Stimulated activated CD4-positive, alpha-beta T cell treated with anti-CD3 and anti-CD28 coated beads, Interleukin-1b, Interleukin-23, amount 100 ng/mL, for 1 hour (primary cell): ENCODE measurements at places on chromosomes 11 and 22.

- DNase-seq = no peak
These were observed 100.0 kb upstream of the OR4B1 start for GRCh38 chr11:48116437-48117228.

DNA sequence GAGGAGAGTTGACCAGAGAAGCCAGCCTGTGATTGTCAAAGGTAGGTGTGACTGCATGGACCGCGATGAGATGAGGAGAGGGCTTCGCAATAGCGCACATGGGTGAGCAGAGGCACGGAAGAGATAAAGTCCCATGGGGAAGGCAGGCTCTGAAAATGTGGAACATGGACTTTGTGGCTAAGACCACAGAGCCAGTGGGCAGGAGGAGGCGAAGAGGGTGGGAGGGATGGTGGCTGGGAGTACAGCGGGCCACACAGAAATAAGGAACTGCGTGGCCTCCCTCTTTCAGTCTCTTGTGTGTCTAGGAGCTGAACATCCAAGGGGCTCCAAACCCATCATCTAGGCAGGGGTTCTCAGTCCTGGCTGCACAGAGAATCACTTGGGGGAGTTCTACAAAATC, 98.6 kb downstream of the TENM4 start:
- DNase-seq = no peak

GRCh38 chr22:48957987-48958321, 869.7 kb downstream of the BRD1 start:
- no peak for DNase-seq

GRCh38 chr11:111878385-111878848, 548 bp downstream of the FDXACB1 start:
- DNase-seq = no peak

DNA sequence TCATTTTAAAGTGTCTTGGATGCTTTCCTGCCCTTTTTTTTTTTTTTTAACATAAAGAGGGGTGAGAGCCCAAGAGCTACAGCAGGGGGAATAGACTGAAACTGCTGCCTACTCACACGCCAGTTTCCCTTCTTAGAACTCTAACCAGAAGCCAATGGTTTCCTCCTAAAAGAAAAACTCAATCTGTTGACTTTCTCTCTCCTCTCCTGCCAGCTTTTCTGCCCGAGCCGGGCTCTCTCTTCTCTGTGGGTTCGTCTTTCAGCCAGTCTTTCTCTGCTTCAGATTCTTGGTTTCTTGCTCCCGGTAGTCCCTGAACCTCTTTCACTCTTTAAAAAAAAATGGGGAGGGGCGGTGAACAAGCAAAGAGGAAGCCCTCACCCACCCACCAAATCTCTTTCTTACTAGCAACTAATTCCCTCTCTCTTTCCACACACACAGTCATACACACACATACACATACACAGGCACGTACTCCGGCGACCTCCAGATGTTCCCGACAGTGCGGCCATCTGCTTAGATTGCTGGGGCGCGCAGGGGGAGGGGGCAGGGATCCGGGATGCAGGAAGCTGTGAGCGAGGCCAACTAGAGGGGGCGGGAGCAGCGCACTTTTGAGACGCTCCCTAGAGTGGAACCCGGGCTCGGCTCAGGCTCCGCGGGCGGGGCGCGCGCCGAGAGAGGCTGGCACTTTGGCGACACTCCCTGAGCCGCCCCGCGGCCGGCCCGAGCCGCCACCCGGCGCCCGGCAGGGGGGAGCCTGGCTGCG, 444 bp upstream of the TSKU start:
- DNase-seq = no peak

DNA sequence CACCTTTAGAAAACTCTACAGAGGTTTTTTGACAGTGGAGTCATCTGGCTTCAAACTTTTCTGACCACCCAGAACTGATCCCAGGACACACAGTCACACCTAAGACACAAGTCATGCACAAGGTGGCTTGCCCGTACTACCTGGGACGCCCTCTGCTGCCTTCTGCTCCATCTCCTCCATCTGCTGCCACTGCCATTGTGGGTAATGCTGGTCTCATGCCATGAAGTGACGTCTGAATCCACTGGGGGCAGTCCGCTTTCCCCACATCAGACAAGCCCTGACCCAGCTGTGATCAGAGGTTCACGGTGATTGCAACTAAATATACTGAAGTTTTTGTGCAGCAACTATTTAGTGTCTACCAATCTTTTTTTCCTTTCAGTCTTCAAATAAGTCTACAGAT, 5.4 kb upstream of the NDUFS8 start:
- no peak for DNase-seq

GRCh38 chr11:93542811-93543229, 371 bp downstream of the SMCO4 start:
- no peak for DNase-seq

DNA sequence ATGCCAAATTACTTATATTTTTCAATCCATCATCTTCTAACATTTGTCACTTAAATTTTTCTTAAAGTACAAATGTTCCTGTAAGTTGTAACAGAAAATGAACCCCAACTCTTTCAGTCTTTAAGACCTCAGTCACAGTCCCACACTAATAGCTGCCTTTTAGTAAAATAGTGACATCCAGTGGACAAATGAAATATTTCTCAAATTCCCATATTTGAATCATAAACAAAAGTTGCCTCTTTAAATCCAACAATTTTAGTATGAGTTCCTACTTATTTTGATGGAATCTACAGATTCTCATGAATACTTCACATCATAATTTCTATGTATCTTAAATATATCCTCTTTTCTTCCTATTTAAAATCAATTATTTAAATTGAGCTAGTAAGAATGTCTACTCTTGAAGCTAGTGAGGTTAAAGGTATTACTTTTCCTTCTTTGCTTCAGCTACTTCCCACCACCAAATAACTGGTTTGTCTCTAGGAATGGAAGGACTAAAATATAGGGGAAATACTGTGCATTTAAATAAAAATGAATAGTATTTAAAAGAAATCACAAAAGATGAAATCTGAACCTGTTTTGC, 9.2 kb downstream of the LIN7C start:
- no peak for DNase-seq

DNA sequence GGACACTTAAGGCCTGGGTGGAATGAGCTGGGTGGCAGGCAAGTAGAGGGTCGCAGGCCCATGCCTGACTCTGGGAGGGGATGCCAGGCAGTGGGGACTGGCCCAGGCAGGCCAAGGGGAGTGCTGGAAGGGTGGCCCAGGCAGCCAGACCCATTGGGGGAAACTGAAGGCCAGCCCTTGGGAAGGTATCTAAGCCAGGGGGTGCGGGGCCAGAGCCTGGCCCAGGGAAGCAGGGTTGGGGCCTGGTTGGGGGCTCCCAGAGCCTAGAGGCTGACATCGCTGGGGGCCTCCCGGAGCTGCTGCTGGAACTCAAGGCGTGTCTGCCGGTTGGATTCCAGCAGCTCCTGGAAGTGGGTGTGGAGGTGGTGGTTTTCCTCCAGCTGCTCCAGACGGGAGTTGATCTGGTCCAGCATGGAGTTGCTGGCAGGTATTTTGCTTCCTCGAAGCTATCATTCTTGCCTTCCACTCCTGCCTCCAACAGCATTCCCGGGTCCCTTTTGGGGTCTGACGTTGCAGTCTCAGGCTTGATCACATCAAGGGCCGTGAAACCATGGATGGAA, 35.3 kb upstream of the XBP1 start:
- no peak for DNase-seq

- no peak for DNase-seq
These were observed 397.0 kb downstream of the ETS1 start for GRCh38 chr11:128190312-128190711.

DNA sequence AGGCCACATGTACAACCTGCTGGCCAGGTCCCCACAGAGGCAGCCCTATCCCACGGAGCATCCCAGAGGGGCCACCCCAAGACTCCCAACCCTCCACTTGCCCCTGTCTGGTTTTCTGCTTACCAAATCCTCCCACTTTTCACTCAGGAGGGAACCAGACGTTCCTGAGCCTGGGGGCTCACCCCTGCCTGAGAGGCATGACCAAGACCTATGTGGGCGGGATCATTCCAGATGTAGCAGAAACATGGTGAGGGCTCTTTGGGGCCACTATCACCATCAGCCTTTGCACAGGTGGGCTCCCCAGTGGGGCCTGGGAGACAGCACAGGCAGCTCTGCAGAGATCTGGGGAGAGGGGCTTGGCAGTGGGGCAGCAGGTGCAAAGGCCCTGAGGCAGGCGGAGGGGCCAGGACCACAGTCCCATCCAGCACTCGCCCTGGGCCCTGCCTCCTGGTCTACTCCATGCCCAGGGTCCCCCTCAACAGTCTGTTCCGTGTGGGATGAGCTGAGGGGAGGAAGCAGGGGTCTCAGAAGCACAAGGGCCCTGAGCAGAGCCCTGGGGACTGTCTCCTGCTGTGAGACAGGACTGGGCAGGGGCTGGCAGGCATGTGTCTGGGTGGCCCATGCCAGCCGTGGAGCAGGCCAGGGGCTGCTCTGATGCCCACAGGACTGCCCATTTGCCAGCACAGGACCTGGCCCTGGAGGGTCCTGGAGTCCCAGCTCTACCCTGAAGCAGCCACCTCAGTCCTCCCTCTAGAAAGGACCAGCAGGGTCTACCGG, 9.4 kb downstream of the PIM3 start:
- DNase-seq = no peak

DNA sequence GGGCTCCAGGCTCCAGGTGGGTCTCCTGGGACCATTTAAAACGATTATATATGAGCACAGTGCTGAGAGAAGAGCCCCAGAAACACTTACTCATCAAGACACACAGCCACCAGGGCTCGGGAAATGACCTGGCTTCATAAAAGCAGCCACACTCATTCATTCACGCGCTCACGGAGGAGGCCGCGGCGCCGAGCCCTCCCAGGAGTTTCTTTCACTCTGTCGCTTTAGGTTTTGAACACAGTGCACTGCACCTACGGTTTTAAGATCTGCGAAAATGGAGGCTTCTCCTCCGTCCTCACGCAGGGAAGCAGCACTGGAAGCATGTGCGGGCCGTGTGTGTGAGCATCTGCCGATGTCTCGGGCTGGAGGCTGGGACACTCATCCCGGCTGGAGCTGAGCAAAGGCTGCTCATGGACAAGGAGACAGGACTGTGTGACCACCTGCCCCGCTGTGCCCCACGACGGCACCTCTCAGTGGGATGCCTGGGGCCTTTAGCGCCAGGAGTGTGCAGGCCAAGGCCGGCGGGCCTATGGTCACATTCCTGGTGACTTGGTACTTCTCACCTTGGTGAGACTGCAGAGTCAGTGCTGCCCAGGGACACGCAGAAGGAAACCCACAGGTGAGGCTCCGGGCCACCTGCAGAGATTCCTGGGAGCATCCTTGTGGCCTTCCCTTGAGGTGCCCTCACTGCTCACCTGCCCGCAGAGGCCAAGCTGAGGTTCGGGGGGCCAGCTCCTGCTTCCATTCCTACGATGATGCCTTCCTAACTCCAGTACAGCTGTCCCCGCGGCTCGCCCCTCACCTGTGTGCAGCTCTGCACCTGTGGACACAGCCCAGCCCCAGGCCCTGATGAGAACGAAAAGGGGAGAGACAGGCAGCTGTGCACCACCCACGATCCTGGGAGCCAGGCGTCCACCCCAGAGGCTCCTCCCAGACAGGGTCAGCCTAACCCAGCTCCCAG, 872.0 kb downstream of the BRD1 start:
- DNase-seq = no peak

- no peak for DNase-seq
These were observed 5.7 kb upstream of the C1QTNF6 start for GRCh38 chr22:37193629-37194191.

DNA sequence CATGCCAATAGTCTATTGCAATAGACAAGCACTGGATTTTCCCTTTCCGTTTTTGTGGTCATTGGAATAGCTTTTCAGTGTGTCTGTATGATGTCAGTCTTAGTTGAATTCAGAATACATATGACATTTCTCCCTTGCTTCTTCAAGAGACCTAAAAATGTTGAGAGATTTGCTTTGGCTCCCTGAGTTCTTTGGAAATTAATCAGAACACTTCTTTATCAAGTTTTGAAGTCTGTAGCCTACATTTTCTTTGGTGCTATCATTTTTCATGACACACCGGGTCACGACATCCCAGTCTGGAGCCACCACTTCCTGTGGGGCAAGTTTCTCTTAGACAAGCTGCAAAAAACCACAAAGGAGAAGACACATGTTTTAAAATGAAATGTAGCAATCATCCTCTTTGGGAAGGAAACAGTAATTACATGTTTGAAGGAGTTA, 847.1 kb downstream of the OPCML start:
- no peak for DNase-seq

DNA sequence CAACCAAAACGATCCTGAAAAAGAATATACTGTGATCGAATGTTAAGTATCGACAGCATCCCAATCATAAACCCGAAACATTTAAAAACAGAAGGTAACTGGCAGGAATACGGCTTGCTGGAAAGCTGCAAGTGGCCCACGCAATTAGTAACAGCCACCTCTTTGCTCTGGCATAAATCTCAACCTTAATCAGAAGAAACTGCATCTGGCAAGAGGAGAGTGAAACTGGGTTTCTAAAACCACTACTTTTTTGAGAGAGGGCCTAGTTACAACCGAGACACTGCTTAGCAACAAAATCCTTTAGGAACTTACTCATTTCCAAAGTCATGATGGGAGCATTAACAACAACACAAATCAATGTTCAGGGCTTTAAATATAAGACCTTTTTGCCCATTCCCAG, 7.9 kb downstream of the NCAPD3 start:
- no peak for DNase-seq

DNA sequence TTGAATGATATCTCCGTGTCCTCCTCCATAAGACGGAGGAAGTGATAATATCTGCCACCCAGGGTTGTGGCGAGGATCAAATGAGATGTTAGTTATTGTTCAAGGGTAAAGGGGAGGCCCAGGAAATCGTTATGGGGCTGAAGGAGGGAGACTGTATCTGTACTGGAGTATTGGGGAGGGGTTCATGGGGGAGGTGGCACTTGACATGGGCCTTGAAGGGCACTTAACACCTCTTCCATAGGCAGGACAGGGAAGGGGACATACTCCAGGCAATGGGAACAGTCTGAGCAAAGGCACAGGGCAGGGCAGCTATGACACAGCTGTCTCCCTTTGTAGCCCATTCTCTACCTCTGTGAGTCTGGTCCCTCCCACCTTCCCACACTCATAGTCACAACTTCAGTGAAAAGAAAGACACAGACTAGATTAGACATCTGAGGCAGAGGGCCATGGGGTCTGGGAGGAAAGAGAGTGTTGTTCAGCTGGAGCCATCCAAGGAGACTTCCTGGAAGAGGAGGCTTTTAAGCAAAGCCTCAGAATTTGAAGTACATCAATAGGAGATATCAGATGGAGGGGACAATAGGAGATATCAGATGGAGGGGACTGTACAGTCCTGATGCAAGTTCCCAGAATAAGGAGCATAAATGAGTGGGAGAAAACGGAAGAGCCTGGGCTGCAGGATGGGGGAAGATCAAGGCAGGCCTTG, 15.8 kb upstream of the DGKZ start:
- no peak for DNase-seq

GRCh38 chr11:111460340-111460739, 51.8 kb downstream of the BTG4 start:
- DNase-seq = no peak

GRCh38 chr22:26981111-26981510, 323.7 kb downstream of the MIAT start:
- DNase-seq = no peak
